ENCODE measurements at places on chromosomes 13 and 19.

DNA sequence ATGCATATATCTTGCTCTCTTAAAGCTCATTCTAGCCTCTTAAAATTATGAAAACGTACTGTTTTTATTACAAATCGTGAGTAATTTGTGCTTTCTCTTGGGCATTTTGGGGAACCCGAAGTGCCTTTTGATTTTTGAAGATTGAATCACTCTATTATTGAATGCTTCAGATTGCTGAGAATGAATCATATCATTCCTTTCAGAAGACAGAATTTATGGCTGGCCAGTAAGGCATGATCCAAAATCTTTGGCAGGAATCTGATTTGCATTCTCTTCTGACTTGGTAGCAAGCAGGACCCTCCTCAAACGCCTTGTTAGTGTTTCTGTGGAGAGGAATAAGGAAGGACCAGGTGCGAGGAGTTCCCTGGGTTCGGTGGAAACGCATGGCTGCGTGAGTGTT is 49.5 kb downstream of the STARD13 start:
- no peak for DNase-seq

DNA sequence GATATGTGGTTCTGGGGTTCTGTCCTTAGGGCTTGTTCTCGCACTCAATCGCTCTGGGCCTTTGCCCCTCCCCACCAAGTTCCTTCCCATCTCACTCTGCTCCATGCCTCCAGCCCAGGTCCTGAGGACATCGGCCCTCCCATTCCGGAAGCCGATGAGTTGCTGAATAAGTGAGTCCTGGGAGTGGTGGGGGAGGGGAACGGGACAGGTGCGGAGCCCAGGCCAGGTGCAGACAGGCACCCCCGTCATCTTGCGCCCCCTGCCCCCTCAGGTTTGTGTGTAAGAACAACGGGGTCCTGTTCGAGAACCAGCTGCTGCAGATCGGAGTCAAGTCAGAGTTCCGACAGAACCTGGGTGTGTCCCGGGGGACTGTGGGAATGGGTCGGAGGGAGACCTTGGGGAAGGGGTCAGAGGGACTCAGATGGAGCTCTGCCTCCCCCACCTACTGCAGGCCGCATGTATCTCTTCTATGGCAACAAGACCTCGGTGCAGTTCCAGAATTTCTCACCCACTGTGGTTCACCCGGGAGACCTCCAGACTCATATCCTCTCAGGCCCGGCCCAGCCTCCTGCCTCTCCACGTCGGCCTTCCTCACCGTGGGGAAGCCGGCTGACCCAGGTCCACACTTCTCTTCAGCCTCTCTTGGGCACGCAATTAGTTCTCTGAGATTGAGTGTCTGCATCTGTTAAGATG is 10.1 kb downstream of the FUZ start:
- DNase-seq: no peak

DNA sequence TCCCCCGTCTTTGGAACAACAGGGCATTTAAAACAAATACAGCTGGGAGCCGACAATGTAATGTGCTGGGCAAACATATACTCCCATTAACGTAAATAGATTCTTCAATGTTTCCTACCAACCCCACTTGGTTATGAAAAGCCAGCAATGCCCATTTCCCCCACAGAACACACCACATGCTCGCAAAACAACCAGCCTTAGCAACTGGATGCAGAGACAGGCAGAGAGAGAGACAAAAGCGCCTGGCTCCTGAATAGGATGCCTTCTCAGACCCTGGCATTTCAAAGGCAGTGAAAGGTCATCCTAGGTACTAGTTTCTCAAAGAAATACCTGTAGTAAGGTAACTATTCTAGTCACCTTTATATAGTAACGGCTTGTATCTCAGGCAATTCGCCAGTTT is 462.9 kb downstream of the ITGBL1 start:
- no peak for DNase-seq

DNA sequence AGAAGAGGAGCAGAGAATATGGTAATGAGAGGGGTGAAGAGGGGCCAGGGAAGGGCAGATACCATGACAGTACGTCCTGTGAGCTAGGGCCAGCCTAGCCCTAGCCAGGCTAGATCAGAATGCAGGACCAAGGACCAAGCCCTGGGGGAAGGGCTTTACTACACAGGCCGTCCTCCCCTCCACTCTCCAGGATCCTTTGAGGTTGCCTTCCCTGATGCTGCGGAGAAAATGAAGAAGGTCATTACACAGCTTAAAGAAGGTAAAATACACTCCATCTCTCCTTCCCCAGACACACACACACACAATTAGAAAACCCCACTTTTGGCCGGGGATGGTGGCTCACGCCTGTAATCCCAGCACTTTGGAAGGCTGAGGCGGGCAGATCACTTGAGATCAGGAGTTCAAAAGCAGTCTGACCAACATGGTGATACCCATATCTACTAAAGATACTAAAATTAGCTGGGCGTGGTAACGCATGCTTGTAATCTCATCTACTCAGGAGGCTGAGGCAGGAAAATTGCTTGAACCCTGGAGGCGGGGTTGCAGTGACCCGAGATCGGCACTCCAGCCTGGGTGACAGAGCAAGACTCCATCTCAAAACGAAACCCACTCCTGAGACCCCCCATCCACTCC is 8.5 kb downstream of the SPACA6 start:
- no peak for DNase-seq

- DNase-seq: no peak
Measured at GRCh38 chr19:47075179-47075810, 26.9 kb upstream of the TMEM160 start.

GRCh38 chr13:113902986-113903775 is 39.3 kb upstream of the GAS6 start:
- no peak for DNase-seq

DNA sequence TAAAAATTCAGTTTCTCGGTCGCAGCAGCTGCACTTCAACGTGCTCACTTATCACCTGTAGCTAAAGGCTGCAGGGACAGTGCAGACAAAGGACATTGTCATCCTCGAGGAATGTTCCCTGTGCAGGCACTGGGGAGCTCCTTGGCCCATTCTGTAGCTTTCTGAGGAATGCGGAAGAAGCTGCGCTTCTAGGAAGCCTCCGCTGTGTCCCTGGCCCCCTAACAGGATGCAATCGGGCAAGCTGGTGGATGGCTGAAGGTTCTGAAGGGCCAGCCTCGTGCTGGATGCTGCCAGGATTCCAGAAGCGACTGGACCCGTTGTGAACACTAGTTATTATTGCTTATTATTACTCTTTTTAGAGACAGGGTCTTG is 8.1 kb downstream of the ANO8 start:
- DNase-seq: no peak

GRCh38 chr13:103614761-103615160 is 548.5 kb upstream of the SLC10A2 start:
- no peak for DNase-seq

GRCh38 chr19:57900311-57900710 is 11.5 kb upstream of the ZNF814 start:
- no peak for DNase-seq

GRCh38 chr19:11209839-11210655 is 12.7 kb upstream of the KANK2 start:
- DNase-seq: no peak

DNA sequence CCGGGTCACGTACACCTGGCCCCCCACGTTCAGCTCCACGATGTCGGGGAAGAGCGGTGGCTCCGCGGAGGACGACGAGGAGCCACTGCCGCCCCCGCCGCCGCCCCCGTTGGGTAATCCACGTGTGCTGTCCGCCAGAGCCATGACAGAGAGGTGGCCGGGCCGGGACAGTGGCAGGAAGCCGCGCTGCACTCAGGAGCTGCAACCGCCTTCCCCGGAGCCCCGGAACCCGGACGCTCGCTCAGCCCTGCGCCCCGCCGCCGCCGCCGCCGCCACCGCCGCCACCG is 257 bp downstream of the KCTD12 start:
- peak; percentile 57 for DNase-seq

DNA sequence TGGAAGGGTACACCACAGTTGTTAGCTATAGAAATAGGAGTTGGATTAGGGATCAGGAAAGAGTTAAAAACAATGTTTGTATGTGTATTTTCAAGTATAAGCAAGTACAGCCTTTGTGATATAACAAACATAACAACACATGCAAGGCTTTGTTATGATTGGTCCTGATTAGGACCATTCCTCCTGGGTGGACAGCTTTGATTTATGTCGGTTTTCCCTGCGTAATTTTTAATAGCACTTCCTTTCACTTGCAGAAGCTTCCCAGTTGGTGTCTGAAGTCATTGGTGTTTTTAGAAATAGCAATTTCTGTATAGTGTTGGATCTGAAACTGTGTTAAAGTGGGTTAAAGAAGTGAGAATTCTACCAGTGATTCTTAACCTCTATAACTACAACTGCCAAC is 10.0 kb downstream of the FNDC3A start:
- no peak for DNase-seq

DNA sequence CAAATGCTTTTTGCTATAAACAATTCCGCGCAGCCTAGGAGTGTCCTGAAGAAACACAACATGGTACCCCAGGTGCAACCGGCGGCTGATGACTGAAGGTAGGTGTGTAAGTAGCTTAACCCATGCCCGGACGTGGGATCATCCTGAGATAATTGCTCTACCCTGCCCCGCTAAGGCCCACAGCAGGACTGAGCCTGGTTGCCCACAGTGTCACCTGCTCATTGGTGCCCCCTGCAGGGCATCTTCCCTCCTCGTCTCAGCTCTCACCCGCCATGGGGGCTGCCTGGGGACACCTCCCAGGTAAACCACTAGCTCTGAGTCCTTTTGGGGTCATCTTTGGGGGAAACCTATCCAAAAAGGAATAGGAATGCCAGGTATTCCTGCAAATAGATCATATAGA is 22.3 kb downstream of the TMEM161A start:
- DNase-seq: no peak

DNA sequence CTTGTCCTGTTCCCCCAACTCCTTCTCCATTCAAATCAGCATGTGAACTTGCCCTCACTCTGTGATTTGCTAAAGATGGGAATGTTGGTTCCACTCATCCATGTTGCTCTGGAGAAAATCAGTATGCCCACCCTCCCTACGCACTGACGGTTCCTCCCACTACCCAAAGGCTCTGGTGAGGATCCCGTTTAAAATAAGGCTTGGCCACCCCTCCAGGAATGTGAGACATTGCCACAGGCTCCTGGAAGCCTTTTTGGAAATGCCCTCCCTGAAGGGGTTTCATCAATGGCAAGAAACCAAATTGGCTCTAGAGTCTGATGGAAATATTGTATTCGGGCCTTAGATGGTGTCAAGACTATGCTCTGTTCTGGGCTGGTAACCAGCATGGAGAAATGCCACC is 187.3 kb downstream of the USP12 start:
- no peak for DNase-seq

DNA sequence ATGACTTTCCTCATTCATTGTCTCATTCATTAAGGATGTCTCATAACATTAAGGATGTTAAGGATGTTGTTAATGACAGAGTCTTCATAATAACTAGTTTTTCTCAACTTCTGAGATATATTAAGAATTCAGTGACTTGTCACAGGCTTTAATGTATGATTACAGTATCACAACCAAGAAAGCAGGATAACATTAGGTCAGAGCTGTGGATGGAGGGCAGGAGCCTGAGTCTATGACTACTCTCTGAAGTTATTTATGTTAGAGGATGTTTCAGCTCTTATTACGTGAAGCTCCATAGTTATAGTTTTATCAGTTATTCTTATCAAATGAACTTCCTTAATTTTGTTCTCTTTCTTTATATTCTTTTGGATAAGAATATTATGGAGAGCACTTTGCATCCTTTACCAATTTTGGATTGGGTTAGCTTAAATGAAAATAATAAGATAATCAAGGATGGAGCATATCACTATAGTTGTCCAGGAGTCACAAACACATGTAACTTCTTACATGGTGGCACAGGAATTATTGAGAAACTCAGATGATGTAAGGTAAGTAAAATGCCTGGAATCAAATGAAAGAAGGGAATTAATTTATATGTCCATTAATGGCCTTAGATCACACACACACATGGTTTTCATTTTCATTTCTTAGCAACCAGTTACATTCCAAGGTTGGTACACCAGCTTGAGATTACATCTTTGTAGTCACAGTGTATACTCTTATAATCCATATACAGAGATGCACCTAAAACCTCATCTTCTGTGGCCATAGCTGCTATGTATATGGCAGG is 57.0 kb downstream of the SLC10A2 start:
- DNase-seq: no peak

GRCh38 chr13:45849408-45849807 is 2.1 kb downstream of the SIAH3 start:
- no peak for DNase-seq

DNA sequence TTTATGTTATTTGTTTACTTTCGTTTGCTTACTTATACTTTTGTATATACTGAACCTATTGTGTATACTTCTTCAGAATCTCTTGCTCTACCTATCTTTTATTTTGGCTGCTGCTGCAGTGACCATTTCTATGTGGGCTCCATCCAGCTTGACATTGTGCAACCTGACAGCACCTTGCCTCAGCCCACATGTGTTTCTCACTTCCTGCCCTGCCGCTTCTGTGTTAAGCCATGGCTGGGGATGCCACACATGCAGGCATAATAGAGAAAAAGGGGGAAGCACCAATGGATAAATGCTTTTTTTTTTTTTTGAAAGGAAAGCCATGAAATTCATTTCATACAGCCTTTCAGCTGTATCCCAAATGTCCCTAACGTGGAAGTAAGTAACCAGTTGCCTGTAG is 147.6 kb downstream of the RBM26 start:
- DNase-seq: no peak

DNA sequence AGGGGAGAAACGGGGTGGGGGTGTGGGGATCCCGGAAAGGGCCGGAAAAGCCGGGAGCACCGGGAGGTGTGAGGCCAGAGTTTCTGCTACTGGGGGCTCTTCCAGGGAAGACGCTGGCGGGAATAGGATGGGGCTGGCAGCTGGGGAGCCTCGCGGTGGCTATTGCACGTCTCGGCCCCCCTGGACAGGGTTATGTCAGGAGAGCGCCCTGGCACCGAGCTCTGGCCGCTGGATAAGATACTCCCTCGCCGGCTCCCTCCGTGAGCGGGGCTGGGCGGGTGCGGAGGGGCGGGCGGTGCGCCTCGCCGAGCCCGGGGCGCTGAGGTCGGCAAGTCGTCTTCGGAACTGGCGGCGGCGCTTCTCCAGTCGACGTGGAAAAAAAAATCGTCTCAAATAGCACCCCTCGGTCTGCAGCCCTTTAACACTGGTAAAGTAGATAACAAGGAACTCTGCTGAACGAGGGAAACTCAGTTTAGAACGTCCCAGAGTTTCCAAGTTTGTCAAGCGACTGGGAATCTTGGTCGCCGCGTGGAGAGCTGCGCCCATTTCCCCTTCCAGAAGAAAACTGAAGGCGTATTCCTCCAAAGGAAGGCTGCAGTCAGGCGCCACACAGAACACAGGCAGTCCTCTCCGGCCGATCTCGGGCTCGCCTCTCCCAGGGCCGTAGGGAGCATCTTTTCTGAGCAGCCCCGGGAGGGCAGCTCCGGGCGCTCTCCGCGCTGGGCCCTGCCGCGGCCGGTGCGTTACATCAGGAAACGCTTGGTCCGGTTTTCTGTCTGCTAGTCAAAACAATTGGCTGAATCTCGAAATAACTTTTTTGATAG is 115.1 kb downstream of the KCNRG start:
- DNase-seq: no peak

- no peak for DNase-seq
Measured at GRCh38 chr19:44949550-44949949, 3.7 kb downstream of the APOC2 start.
